Activated CD4-positive, alpha-beta memory T cell treated with anti-CD3 and anti-CD28 coated beads, Interleukin-2, amount 10 ng/mL, durations not matched to agents 7 days and 5 days (primary cell): ENCODE measurements at places on chromosomes 7 and 10. TPM values are rescaled to one million over a fixed set of nuclear protein-coding genes. Genes with fewer than 3 reads are reported as not detected.

DNA sequence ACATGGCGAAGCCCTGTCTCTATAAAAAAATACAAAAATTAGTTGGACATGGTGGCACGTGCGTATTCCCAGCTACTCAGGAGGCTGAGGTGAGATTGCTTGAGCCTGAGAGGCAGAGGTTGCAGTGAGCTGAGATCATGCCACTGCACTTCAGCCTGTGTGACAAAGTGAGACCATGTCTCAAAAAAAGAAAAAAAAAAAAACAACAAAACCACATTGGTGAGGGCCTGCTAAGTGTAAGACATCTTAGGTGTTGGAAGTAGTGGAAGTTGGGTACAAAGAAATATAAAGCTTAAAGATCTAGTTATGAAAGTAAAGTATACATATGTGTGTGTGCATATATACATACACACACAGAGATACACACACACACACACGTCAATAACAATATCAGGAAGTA lies 228.0 kb downstream of the EXOC4 start:
- no peak overlapping the region for H3K4me3 ChIP-seq
- H3K27ac ChIP-seq = no peak overlapping the region
- peaks cover 17% of the 10 kb centered on the region for H3K36me3 ChIP-seq
- H3K27me3 ChIP-seq = no peaks in the 10 kb centered on the region
- DNase-seq = no peak

DNA sequence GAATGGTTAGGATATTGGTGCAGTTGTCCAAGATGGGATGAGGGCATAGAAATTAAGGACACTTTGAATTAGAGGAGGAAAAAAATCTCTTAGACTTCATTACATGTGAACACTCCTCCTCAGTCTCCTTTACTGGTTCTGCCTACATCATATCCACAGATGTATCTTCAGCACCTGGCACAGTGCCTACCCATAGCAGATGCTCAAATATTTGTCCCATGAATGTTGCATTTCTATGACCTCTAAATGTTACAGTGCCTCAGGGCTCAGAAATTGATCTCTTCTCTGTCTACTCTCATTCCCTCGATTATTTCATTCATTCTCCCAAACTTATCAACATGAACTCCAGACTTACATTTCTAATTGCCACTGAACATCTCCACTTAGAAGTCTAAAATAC lies 17.1 kb downstream of the CNNM1 start:
- H3K4me3 ChIP-seq = no peak overlapping the region
- no peak for DNase-seq
- H3K36me3 ChIP-seq = no peaks in the 10 kb centered on the region
- H3K27me3 ChIP-seq = peaks cover 7% of the 10 kb centered on the region
- H3K27ac ChIP-seq = no peak overlapping the region
- H3K4me1 ChIP-seq = no peaks in the 10 kb centered on the region

GRCh38 chr10:14500172-14500765 lies 169.5 kb upstream of the FRMD4A start:
- no peak overlapping the region for H3K27ac ChIP-seq
- no peak overlapping the region for H3K4me3 ChIP-seq
- H3K36me3 ChIP-seq = no peaks in the 10 kb centered on the region
- peaks cover 14% of the 10 kb centered on the region for H3K4me1 ChIP-seq
- no peak for DNase-seq

GRCh38 chr7:40536421-40536820 lies 401.6 kb downstream of the SUGCT start:
- H3K4me3 ChIP-seq = no peak overlapping the region
- H3K36me3 ChIP-seq = no peaks in the 10 kb centered on the region
- H3K4me1 ChIP-seq = no peaks in the 10 kb centered on the region
- DNase-seq = no peak

GRCh38 chr10:66552331-66552730 lies 373.5 kb upstream of the LRRTM3 start:
- H3K27me3 ChIP-seq = no peaks in the 10 kb centered on the region
- no peaks in the 10 kb centered on the region for H3K4me1 ChIP-seq
- no peak overlapping the region for H3K27ac ChIP-seq
- no peak for DNase-seq
- H3K4me3 ChIP-seq = no peak overlapping the region

DNA sequence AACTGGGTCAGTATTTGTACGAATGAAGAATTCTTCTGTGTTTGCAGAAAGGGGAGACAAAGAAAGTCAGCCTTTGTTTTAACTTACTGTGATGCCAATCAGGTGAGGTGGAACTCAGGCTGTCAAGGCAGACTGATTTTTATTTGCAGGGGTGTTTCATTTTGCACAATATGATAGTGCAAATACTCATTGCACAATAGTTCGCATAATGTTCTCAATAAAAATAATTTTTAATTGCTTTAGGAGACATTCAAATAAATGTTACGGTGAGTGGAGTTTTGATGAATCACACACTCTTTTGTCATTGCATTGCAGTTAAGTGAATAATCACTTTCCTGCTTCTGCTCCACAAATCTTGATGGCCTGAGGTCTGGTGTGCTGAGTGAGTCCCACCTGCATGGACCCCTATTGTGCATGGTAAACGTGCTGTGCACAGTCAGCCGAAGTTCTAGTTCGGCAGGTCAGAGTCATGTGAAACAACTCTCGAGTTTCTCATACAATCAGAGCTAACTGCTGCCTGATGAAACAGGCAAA lies 141.3 kb upstream of the FZD8 start:
- H3K4me3 ChIP-seq = no peak overlapping the region
- no peaks in the 10 kb centered on the region for H3K27me3 ChIP-seq
- no peaks in the 10 kb centered on the region for H3K4me1 ChIP-seq
- no peaks in the 10 kb centered on the region for H3K36me3 ChIP-seq
- H3K27ac ChIP-seq = no peak overlapping the region

DNA sequence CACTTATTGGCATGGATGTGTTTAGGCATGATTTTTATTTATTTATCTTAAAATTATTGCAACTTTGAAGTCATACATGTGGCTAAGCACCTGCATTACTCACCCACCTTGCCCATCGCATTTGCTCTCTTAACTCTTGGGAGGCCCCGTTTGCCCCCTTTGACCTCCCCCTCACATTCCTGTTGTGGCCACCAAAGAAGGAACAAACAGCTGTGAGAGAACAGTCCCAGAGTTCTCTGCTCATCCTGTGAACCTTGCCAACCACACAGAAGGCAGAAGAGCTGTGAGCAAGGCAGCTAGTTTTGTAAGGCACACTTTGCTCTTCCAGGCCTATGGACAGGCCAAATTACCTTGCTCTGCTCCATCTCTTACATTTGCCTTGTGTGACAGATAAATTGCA lies 23.6 kb upstream of the FGL2 start:
- no peak overlapping the region for H3K4me3 ChIP-seq
- peaks cover 2% of the 10 kb centered on the region for H3K27me3 ChIP-seq
- peaks cover 10% of the 10 kb centered on the region for H3K36me3 ChIP-seq
- peaks cover 3% of the 10 kb centered on the region for H3K4me1 ChIP-seq

The UCN3 gene
- total RNA-seq = not detected

The SLC16A12 gene
- total RNA-seq = not detected

- no peaks in the 10 kb centered on the region for H3K4me1 ChIP-seq
- peaks cover 1% of the 10 kb centered on the region for H3K27me3 ChIP-seq
- no peak for DNase-seq
Measured at GRCh38 chr7:111987886-111988285, 218.3 kb downstream of the DOCK4 start.

DNA sequence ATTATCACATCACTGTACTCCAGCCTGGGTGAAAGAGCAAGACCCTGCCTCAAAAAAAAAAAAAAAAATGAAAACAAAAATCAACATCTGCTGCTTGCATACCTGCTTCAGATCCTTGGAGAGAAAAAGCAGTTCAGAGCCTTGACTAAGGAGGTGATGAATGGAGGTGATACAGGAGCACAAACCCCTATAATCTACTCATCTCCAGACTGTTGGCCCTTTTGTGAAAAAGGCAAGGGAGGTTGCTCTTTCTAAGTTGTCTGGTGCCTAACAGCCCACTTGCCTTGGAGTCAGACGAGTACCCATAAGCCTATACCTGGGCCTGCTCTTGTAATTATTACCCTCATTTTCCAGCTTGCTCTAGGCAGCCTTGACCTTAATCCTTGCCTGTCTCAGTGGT lies 1.4 kb downstream of the SFXN2 start:
- peak overlapping the region; percentile 46 for H3K4me3 ChIP-seq
- peaks cover 63% of the 10 kb centered on the region for H3K4me1 ChIP-seq
- H3K36me3 ChIP-seq = peaks cover 13% of the 10 kb centered on the region
- no peak for DNase-seq
- H3K27ac ChIP-seq = no peak overlapping the region

The LRRD1 gene
- total RNA-seq = not detected

- no peak overlapping the region for H3K4me3 ChIP-seq
- no peaks in the 10 kb centered on the region for H3K27me3 ChIP-seq
- peaks cover 54% of the 10 kb centered on the region for H3K36me3 ChIP-seq
- H3K4me1 ChIP-seq = peaks cover 20% of the 10 kb centered on the region
- no peak overlapping the region for H3K27ac ChIP-seq
- no peak for DNase-seq
Measured at GRCh38 chr10:118332948-118333710, 9.0 kb downstream of the FAM204A start.

DNA sequence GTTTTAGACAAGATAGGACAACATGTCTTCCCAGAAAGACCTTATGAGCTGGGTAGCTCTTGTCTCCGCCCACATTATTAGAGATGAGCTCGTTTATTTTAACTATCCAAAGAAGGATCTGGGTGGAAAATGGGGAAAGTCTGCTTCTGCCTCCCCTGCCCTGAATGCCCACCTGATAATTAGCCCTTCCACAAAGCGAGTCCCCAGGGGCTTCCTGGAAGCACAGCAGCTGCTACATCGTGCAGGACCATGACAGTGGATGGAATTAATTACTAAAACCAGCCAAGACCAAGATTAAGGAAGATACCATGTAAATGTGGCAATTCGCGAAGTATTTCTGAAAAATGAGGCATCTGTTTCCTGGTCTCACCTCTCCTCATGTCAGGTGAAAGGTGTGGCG lies 374.4 kb downstream of the PAXIP1 start:
- no peak overlapping the region for H3K4me3 ChIP-seq
- no peak overlapping the region for H3K27ac ChIP-seq
- no peaks in the 10 kb centered on the region for H3K27me3 ChIP-seq
- no peaks in the 10 kb centered on the region for H3K36me3 ChIP-seq
- no peak for DNase-seq

The MEOX2 gene
- not detected for total RNA-seq

DNA sequence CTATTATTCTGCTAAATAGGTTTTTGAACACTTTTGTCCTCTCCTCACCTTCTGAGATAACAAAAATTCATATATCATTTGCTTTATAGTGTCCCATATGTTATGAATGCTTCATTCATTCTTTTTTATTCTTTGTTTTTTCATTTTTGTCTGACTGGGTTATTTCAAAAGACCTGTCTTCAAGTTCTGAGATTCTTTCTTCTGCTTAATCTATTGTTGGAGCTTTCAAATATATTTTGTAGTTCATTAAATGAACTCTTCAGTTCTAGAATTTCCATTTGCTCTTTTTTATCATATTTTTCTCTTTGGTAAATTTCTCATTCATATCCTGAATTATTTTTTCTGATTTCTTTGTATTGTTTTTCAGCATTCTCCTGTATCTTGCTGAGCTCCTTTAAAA lies 53.1 kb upstream of the SCIN start:
- peaks cover 9% of the 10 kb centered on the region for H3K27me3 ChIP-seq
- H3K27ac ChIP-seq = no peak overlapping the region
- DNase-seq = no peak
- H3K4me3 ChIP-seq = no peak overlapping the region

DNA sequence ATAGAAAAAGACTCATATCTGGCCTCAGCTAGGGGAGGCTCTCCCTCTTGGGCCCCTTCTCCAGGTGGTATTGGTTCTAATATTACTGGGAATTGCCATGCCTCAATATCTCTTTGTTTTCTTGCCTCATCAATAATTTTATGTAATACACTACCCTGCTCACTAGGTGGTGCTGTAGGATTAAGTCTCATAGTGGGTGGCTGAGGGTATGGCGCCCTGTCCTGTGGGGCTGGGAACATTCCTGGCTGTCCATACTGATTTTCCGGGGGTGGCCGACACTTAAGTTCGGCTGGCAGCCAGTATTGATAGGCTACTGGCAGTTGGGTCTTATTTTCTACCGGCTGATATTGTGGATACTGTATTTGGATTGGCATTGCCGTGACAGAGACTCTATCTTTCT lies 9.0 kb upstream of the TAS2R3 start:
- no peaks in the 10 kb centered on the region for H3K27me3 ChIP-seq
- H3K27ac ChIP-seq = no peak overlapping the region
- no peaks in the 10 kb centered on the region for H3K4me1 ChIP-seq
- H3K4me3 ChIP-seq = no peak overlapping the region
- H3K36me3 ChIP-seq = peaks cover 71% of the 10 kb centered on the region

The PKD1L1 gene
- total RNA-seq = 0.05 TPM

The MKX gene
- total RNA-seq = 0.23 TPM

GRCh38 chr10:70866424-70866823 lies 21.9 kb downstream of the PCBD1 start:
- DNase-seq = no peak
- no peaks in the 10 kb centered on the region for H3K27me3 ChIP-seq
- H3K4me3 ChIP-seq = no peak overlapping the region

The CALHM1 gene
- total RNA-seq = 0.58 TPM

DNA sequence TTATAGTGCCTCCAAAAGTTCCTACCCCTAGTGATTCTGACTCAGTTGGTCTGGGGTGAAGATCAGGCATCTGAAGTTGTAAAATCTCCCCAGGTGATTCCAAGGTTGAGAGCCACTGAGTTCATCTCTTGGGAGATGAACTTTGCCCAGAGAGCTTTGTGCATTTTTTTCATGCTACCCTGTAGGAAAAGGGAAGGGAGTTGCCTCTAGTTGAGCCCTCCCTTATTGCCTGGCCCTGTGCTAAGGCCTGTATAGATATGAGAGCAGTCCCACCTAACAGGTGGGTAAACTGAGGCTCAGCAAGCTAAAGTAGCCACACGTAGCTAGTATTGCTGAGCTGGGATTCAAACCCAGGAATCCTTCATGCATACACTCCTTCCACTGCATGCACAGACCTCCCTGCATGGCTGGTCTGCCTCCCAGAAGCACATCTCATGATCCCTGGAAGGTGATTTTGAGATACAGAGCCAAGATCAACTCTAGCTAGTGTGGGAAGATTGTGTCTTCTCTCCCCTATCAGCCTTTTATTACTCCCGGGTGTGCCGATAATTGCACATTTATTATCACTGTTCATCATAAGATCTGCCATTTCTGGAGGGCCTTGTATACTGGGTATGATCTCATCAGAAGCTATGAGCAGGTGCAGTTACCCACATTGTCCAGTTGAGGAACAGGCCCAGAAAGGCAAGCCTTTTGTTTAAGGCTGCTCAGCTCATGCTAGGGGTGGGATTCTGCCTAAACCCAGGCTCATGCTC lies 47.0 kb downstream of the TBATA start:
- no peak for DNase-seq
- H3K4me3 ChIP-seq = no peak overlapping the region
- H3K27me3 ChIP-seq = no peaks in the 10 kb centered on the region
- no peaks in the 10 kb centered on the region for H3K36me3 ChIP-seq
- H3K4me1 ChIP-seq = peaks cover 9% of the 10 kb centered on the region

The ABCB4 gene
- total RNA-seq = not detected

GRCh38 chr10:130654726-130655125 lies 518.5 kb downstream of the GLRX3 start:
- H3K4me1 ChIP-seq = no peaks in the 10 kb centered on the region
- no peak overlapping the region for H3K4me3 ChIP-seq

The ZNF804B gene
- total RNA-seq = not detected

- peaks cover 5% of the 10 kb centered on the region for H3K27me3 ChIP-seq
- H3K4me1 ChIP-seq = no peaks in the 10 kb centered on the region
- no peak overlapping the region for H3K27ac ChIP-seq
- no peak overlapping the region for H3K4me3 ChIP-seq
Measured at GRCh38 chr10:98260752-98261151, 7.2 kb downstream of the LOXL4 start.

The RBM17 gene
- total RNA-seq = 157 TPM
